ENCODE measurements at places on chromosomes 7 and 10.

DNA sequence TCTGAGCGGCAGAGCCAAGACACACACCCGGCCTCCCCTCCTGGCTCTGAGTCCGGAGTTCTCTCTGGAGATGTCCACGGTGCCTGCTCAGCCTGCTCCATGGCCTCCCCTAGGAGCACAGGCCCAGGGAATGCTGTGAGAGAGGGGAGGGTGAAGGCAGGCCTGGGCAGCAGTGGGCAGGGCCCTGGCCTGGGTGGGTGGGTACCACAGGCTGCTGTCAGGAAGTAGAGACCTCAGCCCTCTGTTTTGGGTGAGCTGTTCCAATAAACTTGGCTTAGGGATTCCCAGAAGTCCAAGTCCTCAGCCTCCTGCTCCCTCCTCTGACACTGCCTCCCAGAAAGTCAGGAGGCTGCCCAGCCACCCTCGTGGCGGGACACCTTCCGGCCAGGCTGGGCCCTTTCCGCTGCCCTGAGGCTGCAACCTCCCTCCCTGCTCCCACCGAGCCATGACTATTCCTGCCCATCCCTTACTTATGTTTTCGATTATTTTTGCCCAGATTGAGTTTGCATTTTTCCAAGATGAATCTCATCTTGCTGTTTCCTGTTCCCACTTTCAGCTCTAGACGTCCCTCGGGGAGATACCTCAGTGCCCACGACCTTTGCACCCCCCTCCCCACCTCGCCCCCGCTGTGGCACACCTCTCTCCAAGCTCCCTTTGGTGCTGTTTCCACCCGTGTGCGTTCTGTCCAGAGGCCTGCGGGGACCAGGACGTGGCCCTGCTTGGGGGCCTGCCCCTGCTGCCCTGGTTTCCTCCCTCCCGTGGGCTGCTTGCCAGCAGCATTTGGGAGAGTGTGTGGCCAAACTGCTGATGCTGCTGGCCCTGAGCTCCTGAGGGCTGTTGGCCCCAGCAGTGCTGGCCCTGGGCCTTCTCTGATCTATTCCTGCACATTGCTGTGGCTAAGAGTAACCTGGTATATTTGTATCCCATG, 5.8 kb upstream of the POLM start:
- peak; percentile 55 for DNase-seq

GRCh38 chr10:82429302-82429701, 554.3 kb downstream of the NRG3 start:
- DNase-seq = no peak

DNA sequence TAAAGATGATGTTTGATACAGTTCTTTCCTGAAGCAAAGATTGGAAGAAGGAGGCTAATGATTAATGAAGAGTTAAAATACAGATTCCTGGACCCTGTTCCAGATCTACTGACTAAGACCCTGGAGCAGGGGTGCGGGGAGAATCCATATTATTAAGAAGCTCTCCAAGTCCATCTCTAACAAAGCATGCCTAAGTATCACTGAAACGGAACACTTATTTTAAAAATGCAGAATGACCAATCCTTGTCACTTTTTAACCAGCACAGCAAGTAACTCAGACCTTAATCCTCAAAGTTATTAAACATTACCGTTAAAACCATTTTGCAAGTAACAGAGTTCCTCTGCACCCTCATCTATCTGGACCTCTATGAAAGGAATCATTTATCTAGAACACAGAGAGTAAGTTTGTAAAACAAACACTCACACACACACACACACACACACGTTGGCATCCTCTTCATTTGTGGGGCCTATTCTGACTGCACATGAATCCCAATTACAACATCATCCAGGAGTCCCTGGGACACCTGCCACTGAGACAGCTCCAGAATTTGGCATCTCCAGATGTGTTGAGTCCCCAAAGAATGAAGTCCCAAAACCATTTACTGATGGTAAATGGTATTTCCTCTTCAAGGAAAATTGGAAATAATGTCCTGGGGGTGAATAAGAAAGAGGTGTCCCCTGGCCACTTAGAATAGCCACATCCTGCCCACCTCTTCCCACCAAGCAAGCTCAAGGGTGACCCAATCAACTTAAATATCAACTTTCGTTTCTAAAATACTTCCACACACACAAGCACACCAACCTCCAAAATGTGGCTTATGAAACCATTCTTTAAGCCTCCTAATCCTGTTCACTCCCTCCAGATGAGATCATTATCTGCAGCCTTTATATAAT, 117.5 kb downstream of the PARD3 start:
- no peak for DNase-seq

DNA sequence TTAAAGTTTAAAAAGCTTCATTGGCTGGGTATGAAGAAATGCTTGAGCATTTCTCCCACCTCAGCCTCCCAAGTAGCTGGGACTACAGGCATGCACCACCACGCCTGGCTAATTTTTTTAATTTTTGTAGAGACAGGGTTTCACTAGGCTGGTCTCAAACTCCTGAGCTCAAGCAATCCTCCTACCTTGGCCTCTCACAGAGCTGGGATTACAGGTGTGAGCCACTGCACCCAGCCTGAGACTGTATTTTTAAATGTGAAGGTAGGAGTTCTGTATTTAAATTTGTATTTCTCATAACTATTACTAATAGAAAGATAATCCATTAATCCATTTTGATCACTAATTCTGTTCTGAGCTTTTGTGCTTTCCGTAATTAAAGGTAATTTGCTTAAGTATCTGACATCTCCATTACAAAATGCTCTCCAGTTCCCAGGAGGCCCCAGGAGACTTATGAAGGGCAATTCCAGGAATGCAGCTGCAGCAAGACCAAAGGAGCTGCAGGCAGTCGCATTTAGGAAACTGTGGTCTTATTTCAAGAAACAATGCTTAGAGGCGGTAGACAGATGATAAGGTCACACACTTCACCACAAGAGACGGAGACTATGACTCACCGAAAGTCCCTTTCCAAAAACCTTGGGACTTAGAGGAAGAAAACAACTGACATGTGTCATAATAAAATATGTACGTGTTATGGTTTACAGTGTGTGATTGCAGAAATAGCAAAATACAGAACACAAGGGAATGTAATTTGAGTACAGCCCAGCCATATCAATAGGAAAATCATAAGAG, 23.3 kb downstream of the YAE1 start:
- peak; percentile 98 for DNase-seq

DNA sequence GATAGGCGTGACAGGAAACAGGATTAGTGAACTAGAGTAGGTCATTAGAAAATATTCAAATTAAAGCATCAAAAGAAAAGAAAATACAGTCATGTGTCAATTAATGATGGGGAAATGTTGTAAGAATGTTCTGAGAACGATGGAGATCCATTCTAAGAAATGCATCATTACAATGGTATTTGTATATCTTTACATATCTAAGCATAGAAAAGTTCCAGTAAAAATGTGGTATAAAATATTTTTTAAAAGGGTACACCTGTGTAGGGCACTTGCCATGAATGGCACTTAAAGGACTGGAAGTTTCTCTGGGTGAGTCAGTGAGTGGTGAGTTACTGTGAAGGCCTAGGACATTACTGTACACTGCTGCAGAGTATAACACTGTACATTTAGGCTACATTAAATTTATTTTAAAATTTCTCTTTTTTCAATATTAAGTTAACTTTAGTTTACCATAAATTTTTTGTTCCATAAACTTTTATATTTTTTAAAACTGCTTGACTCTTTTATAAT, 282.5 kb downstream of the BMPER start:
- DNase-seq = peak; percentile 17

DNA sequence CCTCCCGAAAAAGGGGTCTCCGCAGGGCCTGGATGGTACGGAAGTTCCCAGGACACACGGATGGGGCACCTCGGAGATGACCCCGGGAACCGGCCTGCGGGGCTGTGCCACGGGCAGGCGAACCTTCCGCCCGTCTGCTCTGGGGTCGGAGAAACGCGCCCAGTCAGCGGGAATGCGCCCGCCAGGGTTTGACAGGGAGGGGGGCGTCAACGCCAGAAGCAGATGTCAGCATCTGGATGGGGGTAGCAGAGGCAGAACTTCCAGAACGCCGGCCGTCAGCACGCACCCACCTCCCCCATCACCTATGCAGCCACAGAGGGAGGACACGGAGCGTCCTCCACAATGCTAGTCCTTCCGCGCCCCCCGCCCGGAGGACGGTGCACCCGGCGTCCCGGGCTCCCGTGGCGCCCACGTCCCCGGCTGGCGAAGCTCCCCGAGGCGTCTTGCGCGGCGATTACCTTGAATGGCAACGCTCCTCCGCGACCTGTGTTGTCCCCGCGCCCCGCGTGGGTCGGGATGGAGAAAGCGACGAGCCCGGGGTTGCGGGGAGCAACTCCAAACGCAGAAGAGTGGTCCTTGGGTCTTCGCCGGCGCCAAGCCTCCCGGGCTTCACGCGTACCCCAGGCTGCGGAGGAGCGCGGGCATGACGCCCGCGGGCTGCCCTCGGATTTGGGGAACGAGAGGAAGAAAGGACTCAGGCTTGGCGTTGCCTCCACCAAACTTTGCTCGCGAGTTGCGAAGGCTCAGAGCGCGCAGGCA, 561 bp downstream of the FGFR2 start:
- no peak for DNase-seq

DNA sequence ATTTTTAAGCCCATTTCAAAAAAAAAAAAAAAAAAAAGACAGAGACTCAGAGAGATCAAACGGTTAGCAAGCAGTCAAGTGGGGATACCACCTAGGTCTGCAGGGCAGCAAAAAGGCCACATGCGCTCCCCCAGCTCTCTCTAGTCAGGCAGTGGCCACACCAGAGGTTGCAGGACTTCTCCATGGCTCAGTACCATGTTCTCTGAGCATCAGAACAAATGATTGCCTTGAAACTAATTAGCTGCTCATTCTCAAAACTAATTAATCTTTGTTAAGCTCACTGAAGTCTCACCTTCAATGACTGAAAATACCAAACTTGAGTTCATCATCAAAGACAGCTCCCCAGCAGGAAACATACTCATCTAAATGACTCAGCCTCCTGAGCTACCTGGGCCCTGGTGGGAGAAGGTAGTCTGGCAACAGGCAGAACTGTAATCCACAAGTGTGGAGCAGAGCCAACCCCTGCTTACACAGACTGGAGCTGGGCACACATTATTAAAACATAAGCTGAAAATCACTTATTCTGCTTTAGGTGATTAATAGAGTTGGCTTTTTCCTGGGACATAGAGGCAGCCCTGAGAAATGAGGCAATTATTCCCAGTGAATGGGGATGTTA, 319.6 kb downstream of the GRID1 start:
- DNase-seq = no peak

GRCh38 chr10:1114315-1114714, 58.1 kb downstream of the WDR37 start:
- DNase-seq = no peak

- DNase-seq = no peak
Observed at GRCh38 chr10:44607116-44607515, 222.2 kb upstream of the CXCL12 start.

- no peak for DNase-seq
Observed at GRCh38 chr10:118712930-118713634, 41.7 kb downstream of the CACUL1 start.

- no peak for DNase-seq
Observed at GRCh38 chr10:6182454-6183098, 20.2 kb upstream of the PFKFB3 start.

DNA sequence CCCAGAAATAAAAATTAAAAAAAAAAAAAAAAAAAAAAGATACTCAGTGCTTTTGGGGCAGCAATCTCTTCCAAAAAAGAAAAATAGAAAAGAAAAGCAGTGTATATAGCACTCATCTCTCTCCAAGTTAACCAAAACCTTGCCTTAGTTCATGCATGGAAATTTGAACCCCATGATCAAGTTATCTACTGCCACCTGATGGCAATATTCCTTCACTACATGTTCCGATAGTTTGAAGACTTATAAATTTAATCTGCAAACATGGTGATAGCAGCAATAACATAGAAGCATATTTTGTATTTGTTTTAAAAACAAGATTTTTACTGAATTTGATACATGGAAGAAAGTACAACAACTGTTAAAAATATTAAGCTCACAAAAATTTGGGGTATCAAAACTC, 48.6 kb upstream of the SLIT1 start:
- peak; percentile 58 for DNase-seq

Measured in iris pigment epithelial cell (primary cell).